ENCODE measurements at places on chromosomes 5 and 9. TPM values are rescaled to one million over a fixed set of nuclear protein-coding genes. Genes with fewer than 3 reads are reported as not detected.

DNA sequence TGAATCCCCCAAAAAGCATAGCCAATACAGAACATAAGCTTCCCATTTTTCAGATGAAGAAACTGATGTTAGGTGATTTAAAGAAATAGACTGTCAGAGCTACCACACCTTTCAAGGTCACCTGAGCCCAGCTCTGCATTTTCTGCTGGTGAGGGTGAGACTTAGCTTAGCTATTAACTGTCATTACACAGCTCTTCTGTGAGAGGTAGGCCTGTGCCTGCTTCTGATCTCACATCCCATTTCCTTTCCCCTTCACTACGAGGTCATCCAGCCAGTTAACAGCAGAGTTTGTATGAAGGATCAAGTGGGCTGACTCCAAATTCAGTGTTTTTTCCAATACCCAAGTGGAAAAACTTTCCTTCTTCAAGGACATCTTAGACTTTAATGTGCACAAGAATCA is 528.6 kb upstream of the CLINT1 start:
- no peak for DNase-seq

DNA sequence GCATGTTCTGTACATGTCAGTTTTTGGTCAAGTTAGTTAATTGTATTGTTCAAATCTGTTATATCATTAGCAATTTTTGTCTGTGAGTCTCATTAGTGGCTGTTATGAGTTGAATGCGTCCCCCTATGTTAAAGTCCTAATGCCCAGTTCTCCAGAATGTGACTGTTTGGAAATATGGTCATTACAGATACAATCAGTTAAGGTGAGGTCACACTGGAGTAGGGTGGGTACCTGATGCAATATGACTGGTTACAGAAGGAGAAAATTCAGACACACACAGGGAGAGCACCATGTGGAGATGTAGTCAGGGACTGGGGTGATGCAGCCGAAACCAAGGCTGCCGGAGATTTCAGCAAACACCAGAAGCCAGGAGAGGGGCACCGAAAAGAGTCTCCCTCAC is 15.1 kb downstream of the NMRK1 start:
- DNase-seq: no peak

DNA sequence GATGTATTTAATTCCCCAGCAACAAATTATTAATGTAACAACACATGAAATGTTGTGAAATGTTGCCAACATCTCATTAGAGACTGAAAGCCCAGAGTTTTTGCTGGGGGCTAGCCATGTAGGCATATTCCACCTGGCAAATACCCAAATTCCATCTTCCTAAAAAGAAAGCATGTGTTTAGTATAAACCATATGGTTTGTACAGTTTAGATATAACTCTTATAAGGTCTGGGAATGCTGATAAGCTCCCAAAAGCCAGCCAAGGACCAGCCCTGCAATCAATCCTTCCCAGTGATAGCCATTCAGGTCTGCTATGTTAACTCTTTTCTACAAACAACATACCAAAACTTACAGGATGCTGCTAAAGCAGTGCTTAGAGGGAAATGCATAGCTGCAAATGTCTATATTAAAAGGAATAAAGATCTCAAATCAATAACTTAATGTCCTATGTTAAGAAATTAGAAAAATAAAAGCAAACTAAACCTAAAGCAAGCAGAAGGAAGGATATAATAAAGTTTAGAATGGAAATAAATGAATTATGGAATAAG is 158.9 kb downstream of the AUH start:
- no peak for DNase-seq

DNA sequence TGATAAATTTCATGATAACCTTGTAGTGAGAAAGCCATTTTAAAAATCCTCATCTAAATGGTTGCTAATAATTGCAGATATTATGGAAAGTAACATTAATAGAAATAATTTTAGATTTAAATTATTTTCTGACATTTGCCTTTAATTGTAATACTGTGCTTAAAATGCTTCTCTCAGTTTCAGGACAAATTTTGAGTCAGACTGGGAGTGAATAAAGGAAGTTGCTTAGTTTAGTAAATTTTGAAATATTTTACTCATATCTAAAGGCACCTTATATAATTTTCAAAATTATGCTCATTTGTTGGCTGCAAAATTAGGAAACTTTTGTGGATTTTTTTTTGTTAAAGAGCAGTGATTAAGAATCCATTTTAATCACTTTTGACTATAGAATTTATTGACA is 93.8 kb downstream of the CSNK1G3 start:
- no peak for DNase-seq

DNA sequence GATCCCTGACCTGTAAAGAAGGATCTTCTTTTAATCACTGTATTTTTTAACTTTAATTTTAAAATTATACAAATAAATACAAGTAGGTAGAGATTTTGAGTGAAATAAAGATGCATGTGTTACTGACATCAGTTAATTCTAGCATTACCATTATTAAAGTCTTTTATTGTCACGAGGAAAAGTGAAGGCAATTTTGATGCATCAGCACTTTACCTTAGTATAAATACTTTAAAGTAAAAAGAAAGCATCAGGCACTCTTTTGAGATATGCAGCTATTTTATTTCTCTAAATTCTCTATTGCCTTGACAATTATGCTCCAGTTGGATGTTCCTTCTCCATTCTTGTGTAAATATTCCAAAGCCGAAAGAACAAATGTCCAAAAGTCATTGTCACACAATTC is 4.6 kb downstream of the HTR1A start:
- DNase-seq: no peak

GRCh38 chr5:14386884-14387624 is 194.5 kb upstream of the OTULINL start:
- no peak for DNase-seq

- no peak for DNase-seq
Observed at GRCh38 chr5:33995865-33996264, 11.4 kb upstream of the SLC45A2 start.

- DNase-seq: no peak
Observed at GRCh38 chr9:32776201-32776600, 7.1 kb upstream of the TMEM215 start.

FIBCD1 gene
- polyA plus RNA-seq: 9.6 TPM

SNX2 gene
- 48.6 TPM for polyA plus RNA-seq
